ENCODE measurements at places on chromosomes 2 and 18.

GRCh38 chr2:167017021-167017420 lies 128.7 kb downstream of the XIRP2 start:
- DNase-seq: no peak

DNA sequence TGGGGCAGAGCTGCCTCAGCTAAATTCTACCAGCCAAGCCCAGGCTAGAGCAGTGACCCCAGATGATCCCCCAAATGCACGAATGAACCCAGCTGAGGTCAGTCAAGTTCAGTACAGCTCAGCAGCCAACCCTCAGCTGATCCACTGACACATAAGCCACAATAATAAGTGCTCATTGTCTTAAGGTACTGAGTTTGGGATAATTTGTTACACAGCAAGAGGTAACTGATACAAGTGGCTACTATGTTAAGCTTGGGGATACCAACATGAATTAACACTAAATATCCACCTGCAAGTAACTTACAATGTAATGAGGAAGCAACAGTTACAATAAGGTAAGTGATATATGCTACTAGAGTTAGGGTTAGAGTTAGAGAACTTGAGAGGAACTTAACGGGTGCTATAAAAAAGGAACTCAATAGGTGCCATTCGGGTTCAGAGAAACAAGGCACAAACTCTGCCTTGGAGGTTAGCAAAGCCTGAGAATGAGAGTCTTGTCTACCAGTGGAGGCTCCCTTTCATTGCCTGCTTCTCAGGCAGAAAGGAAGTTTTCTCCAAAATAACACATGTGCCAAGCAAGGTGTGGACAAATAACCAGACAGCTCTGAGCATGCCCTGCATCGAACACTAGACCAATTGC lies 189.4 kb downstream of the ARL4C start:
- DNase-seq: no peak

DNA sequence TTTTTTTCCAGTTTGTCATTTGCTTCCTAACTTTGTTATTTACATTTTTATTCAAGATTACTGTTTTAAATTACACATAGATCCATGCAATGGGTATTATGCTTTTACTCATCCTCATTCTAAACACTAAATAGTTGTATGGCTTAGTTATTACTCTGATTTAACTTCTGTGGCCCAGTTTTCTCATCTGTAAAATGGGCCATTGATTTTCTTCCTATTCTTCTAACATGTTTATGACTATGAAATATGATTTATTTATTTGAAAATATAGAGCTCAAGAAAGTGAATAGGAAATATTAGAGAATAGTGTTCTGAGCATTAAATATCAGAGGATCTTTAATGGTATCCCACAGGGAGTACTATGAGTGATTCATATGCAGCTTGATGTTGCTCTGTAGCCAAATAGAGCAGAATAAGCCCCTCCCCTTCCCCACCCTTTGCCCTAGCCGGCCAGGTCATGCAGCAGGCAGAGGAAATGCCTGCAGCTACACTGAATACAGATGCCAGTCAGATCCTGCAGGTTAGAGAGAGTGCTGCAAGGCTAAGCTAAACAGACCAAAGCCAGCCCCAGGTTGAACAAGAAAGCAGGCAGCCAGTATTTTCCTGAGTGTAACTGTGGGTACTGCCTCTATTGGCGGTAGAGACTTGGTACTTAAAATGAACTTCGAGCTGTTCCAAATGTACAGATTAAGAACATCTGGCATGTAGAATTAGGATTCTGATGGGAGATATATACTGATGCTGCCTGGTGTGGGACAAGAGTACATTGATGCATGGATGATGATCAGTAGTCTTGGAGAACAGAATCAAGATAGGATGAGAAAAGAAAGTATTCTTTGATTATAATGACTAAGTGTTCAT lies 11.7 kb upstream of the ACYP2 start:
- DNase-seq: no peak

- no peak for DNase-seq
Measured at GRCh38 chr2:238320648-238321281, 447 bp downstream of the TRAF3IP1 start.

GRCh38 chr2:67050622-67051021 lies 346.5 kb upstream of the ETAA1 start:
- no peak for DNase-seq

Measured in activated CD8-positive, alpha-beta memory T cell treated with anti-CD3 and anti-CD28 coated beads for 4 hours (primary cell).